Stimulated activated CD4-positive, alpha-beta T cell treated with anti-CD3 and anti-CD28 coated beads, Interleukin-12 subunit alpha, Interleukin-12 subunit beta, amount 100 ng/mL, for 24 hours (primary cell): ENCODE measurements at places on chromosomes 3 and 15.

DNA sequence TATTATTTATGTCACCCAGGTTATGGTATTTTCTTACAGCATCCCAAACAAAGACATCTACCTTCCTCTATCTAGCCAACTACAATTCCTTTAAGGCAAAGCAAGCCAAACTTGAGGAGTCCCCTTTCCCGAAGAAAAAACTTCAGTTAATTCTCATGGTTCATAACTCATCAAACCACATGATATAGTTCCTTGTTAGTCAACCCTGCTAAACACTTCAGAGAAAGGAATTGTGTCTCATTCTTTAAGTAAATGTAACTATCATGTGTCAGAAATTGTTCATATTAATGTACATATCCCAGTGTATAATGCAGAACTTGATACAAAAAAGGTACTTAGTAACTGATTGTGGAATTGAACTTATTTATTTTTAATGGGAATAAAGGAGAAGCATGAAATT lies 44.4 kb downstream of the ST3GAL6 start:
- no peak for DNase-seq

GRCh38 chr3:178059119-178059518 lies 477.1 kb upstream of the KCNMB2 start:
- DNase-seq = no peak

GRCh38 chr3:30676424-30677346 lies 70.3 kb downstream of the TGFBR2 start:
- DNase-seq = no peak

DNA sequence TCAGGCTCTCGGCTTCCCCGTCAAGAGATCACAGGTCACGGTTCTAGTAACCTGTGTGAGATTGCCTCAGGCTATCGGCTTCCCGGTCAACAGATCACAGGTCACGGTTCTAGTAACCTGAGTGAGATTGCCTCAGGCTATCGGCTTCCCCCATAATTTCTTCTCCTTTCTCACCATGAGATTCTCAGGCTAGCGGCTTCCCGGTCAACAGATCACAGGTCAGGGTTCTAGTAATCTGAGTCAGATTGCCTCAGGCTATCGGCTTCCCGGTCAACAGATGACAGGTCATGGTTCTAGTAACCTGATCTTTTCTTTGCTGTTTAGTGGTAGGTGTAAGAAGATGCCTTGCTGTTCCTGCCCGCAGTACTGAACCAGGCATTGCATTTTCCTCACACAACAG lies 418.2 kb upstream of the ZNF717 start:
- DNase-seq = no peak

GRCh38 chr3:46905661-46906451 lies 28.3 kb downstream of the PTH1R start:
- no peak for DNase-seq

DNA sequence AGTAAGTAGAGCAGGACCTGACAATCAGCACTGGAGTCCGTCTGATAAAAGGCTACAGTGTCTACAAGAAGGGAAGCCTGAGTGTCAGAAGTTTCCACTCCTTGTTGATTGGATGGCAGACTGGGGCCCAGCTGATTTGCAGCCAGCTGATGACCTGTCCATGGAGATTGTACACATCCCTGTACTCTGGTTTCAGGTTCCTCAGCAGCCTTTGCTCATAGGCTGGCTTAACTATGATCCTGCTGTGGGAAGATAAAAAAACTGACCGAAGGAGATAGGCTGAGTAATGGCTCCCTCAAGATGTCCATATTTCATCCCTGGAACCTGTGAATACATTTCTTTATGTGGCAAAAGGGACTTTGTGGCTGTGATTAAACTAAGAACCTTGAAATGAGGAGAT lies 11.7 kb upstream of the LACTB start:
- no peak for DNase-seq

GRCh38 chr15:57698991-57699390 lies 7.5 kb upstream of the POLR2M start:
- DNase-seq = no peak

- DNase-seq = no peak
These were observed 22.6 kb downstream of the RARRES1 start for GRCh38 chr3:158709666-158710083.

GRCh38 chr3:127000119-127000518 lies 17.2 kb downstream of the PLXNA1 start:
- no peak for DNase-seq
